Non-pigmented ciliary epithelial cell (primary cell): ENCODE measurements at places on chromosomes 16 and 17.

GRCh38 chr17:41334385-41335305 lies 16.0 kb downstream of the KRT33A start:
- DNase-seq: no peak

- DNase-seq: no peak
Measured at GRCh38 chr17:28712705-28713415, 1.2 kb upstream of the PROCA1 start.

DNA sequence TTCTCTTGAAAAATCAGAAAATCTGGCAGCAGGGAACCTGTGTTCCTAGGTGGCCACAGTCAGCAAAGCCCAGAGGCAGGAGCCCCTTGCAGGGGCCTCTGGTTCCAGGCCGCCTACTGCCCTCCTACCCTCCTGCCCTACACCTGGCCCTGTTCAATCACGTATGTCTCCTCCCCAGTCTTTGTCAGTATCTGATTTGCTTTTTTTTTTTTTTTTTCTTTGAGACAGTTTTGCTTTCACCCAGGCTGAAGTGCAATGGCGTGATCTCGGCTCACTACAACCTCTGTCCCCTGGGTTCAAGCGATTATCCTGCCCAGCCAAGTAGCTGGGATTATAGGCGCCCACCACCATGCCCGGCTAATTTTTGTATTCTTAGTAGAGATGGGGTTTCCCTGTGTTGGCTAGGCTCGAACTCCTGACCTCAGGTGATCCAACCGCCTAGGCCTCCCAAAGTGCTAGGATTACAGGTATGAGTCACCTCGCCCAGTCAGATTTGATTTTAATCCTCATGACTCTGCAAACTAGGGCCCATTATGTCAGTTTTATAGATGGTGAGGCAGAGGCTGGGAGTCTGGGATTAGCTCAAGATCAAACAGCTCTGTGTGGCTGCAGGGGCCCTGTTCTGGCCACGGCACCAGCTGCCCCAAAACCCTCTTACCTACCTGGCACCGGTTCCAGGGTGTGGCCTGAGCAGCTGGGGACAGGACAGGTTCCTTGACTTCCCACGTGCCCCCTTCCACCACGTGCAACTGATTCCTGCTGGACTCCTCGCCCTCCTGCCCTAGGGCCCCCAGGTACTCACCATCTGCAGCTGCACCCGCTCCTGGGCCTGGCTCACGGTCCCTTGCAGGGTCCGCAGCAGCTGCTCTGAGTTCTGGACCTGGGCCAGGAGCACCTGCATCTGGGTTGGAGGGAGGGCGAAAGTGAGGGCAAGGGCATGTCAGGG lies 14.7 kb downstream of the RABEP2 start:
- DNase-seq: no peak

DNA sequence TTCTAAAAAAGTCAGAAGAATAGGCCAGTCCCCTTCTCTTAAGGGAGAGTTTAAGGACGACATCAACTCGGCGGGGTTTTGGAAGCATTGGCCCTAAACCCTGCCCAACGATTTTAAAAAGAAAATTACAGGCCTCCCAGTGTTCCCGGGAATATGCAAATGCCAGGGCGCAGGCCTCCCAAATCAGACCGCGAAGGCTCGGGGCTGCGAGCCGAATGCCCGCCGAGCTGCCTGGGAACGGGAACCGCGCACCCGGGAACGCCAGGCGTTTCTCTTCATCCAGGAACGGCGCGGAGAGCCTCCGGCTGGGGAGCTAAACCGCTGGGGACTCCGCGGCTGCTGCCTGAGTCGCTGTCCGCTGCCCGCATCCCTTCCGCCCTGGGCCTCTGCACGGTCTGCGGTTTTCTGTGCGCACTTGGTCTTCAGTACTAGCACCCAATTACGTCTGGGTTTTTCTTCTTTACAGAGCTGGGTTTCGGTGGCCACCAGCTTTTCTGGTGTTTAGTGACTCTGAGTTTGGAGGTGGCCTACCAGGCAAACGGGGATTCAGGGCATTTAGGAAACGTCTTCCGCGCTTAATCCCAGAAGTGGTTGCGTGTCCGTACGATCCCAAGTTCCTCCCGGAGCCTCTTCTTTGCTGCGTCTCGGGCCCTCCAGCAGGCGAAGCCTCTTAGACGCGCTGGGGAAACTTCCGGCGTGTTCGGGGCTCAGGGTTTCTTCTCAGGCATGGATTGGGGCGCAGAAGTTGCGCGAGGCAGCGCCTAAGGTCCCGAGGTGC lies 5.7 kb downstream of the IRX5 start:
- DNase-seq: no peak

DNA sequence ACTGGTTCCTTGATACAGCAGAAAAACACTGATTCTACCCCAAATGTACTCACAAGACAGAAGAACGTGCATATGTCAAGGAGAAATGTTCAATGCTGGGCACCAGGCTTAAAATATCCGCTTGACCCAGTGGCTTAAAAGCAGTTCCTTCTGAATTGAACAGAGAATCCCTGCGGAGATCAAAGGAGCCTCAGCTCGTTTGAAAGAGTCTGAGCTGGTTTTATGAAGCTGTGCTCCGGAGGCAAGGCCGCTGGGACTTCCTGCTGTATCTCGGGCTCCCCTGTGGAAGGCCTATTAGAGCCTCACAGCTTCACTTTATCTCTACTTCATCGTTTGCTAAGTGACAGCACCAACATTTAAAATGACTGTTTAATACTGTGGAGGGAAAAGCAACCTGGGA lies 2.2 kb downstream of the LMF1 start:
- no peak for DNase-seq

DNA sequence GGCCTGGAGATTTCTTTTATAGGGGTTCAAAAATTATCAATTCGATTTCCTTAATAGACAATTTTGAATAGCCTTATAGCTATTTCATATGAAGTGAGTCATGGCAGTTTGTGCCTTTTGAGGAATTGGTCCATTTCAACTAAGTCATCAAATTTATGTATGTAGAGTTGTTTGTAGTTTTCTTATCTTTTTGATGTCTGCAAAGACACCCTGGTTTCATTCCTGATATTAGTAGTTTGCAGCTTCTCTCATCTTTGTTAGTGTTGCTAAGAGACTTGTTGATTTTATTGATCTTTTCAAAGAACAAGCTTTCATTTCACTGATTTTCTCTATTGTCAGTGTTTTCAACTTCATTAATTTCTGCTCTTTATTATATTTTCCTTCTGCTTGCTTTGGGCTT lies 44.2 kb downstream of the N4BP1 start:
- DNase-seq: no peak

DNA sequence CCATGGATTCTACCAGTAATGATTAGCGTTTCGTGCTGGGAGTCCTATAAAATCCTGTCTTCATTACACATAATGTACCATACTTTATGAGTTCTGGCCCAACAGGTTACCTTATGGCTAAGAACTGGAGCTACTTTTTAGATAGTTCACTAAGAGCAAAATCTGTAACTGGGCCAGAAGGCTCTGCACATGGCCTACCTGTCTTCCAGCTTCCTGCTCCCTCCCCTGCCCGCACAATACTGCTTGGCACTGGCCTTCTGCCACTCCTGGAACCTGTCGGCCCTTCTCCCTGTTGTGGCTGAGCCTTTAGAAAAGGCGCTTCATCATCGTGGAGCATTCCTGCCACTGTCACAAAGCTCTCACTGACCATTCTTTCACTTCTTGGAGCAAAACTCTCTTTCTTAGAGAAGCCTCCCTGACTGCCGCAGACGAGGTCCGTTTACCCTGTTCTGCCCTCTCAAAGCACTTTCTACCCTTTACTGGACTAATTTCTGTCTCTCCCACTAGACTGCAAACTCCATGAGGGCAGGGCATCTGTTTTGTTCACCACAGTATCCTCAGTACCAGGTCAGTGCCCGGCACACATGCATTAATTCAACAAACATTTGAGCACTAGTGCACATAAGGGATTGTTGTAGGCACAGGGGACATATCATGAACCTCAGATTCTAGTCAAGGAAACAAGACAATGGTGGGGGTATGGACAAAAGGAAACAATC lies 116.5 kb downstream of the PARN start:
- no peak for DNase-seq

GRCh38 chr17:3732210-3732621 lies 8.5 kb downstream of the HASPIN start:
- no peak for DNase-seq

GRCh38 chr16:71565812-71566700 lies 10.8 kb downstream of the TAT start:
- no peak for DNase-seq

- no peak for DNase-seq
Measured at GRCh38 chr17:77454242-77455095, 313.7 kb downstream of the SEC14L1 start.

GRCh38 chr17:33945646-33946546 lies 309.2 kb upstream of the CCL2 start:
- DNase-seq: no peak

- DNase-seq: no peak
Measured at GRCh38 chr16:10852948-10853347, 24.1 kb upstream of the CIITA start.

DNA sequence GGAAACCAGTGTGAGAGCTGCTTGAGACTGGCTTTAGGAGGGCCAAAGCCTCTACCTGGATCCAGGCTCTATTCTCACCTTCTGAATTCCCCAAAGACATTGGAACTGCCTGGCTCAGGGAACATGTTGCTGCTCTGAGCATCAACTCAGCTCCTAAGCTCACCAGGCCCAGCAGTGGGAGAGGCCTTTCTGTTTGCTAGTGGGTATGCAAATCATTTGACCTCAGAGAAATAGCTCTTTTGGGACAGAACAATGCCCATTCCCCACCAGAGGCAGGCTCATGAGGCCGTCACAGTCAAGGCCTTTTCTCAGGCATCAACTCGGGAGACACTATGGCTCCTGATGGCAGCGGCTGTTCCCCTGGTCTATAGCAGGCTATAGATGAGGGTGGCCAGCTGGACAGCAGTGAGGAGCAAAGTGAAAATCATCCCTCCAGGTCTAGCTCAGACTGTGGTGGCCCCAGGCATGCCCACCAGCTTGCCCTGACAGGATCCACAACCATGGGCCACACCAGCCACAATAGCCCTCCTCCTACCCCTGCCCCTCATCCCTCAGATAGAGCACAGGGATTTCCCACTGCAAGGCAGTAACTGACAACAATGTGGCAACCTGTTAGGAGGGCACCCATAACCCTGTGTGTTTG lies 30.4 kb upstream of the GFOD2 start:
- no peak for DNase-seq

DNA sequence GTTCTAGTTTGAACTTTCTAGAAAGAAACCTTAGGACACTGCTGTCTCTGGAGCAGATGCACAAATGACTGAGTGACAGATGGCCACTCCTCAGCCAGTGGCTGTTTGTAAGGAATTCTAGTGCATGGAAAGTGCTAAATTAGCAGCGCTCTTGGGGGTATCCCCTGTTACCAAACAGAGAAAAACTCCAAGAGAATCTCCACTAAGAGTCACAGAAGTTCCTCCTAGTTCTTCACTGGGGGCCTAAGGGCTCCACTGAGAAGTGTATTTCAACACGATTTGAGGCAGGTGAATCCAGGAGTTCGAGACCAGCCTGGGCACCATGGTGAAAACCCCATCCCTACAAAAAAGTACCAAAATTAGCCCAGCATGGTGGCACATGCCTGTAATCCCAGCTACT lies 18.1 kb upstream of the IRF8 start:
- DNase-seq: no peak

DNA sequence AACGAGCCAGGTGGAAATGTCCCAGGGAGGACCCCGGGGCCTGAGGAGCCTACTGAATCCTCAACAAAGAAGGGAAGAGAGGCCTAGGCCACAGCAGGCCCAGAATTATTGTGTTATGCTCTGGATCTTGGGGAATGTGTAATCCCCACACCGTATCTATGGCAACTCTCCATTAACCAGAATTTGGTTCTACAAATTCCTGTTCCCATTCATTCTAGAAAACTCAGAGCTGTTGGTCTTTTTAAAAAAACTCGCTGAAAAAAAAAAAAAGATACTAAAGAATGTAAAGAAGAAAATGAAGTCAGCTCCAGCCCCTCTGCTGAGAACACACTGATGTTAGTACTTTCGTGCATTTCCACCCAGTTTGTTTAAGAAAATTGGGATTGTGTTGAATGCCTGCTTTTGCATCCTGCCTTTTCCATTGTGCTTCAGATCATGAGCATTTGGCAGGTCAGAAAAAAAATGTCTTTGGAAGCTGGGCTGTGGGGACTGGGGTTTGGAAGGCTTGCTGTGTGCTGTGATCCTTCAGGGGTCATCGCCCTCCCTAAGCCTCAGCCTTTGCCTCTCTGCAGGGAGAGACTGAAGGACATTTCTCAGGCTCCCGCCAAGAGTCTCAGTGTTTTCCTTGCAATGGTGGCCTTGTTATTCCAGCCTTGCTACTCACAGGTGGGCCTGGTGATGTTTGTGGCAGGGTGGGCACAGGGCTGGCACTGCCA lies 69.5 kb downstream of the SREBF1 start:
- DNase-seq: no peak

DNA sequence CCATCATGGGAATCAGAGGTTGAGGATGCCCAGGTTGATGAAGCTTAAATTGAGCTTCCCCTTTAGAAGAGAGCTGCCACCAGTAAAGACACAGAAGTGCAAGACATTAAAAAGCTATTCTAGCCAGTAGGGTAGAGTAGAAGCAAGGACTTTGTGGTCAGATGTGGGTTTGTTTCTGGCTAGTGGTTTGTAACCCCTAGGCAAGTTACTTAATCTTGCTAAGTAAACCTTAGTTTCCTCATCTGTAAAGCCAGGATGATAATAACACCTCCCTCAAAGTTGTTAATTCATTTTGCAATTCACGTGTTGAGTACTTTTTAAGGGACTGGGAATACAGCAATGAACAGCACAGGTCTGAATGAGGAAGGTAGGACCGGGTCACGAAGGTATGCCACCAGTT lies 3.6 kb downstream of the SNTB2 start:
- no peak for DNase-seq

- peak; percentile 96 for DNase-seq
Measured at GRCh38 chr16:84687715-84688114, 12.1 kb upstream of the USP10 start.

DNA sequence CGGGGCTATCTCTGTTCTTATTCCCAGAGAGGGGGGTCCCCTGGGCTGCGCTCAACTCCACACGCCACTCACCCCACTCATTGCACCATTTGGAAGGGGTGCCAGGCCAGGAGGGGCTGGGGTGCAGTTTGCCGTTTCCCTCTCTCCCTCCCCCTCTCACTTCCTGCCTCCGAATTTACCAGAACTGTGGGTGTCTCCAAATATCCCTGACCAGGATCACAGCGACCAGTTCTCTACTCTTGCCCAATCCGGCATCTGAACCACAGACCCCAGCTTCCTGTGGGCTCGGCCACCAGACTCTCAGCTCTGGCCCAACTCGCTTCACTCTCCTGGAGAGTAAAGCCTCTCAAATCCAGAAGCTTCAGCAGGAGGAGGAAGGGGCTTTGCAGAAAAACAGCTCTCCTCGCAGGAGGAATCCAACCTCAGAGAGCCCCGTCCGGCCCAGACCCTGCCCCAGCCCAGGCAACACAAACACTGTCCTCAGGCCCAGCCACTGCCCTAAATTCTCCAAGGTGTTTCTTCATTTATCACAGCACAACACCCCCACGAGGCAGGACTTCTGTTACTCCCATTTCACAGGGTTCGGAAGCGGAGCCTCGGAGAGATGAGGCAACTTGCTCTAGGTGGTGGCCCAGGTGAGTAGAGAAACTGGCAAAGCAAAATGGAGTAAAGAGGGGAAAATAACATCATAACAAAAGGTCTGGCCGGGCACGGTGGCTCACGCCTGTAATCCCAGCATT lies 423 bp upstream of the ASGR2 start:
- DNase-seq: no peak
